ENCODE measurements at places on chromosomes 2 and 18.

- peak; percentile 32 for ATAC-seq
Measured at GRCh38 chr18:3836483-3837335, 386.7 kb downstream of the TGIF1 start.

- no peak for ATAC-seq
Measured at GRCh38 chr2:222907790-222908441, 47.1 kb downstream of the ACSL3 start.

GRCh38 chr2:68689553-68690537 lies 44.8 kb upstream of the ARHGAP25 start:
- ATAC-seq: no peak

DNA sequence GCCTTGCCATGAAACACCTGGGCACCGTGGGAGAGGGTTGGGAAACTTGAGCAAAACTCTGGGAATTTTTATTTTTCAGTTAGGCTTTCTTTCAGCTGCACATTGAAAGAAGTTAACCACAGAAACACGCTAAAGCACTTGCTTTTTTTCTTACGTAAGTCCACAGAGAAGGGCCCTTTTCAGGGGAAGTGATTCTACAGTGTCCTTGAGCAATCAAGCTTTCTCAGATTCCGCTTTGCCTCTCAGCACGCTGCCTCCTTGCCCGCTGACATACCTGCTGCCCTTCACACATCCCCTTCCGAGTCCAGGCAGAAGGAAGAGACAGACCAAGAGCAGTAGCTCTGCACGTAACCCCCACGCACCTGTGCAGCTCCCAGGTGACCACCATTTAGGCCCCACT lies 135.5 kb upstream of the MYT1L start:
- no peak for ATAC-seq

DNA sequence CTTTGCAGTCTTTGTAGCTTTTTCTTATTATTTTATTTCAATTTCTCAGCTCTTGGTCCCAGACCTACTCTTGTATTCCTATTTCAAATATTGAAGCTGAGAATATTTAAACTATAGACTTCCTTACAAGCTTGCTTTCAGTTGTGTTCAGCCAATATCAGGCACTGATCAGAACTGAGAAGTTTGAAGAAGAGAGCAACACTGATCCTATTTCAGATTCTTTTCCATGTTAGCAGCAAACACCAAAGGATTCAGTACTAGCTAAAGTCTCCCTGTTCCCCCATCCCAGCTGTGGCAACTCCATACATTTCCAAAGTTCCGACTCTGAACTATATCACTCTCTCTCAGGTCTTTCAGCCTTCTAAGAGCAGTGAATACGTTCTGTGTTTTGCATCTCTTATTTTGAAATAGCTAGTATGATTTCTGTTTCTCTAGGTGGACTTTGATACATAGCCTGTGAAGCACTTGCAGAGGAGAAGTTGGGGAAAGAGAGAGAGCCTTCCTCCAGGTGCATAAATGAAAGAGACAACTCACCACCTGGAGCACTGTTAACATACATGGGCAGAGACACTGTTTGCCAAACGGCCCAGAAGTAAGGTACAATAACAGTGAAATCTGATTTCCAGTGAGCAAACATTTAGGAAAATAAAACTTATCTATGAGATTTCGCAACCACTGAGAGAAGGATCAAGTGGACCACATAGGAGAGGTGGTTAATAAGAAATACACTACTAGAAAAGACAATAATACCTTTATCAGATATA lies 135.0 kb upstream of the ZNF804A start:
- no peak for ATAC-seq

DNA sequence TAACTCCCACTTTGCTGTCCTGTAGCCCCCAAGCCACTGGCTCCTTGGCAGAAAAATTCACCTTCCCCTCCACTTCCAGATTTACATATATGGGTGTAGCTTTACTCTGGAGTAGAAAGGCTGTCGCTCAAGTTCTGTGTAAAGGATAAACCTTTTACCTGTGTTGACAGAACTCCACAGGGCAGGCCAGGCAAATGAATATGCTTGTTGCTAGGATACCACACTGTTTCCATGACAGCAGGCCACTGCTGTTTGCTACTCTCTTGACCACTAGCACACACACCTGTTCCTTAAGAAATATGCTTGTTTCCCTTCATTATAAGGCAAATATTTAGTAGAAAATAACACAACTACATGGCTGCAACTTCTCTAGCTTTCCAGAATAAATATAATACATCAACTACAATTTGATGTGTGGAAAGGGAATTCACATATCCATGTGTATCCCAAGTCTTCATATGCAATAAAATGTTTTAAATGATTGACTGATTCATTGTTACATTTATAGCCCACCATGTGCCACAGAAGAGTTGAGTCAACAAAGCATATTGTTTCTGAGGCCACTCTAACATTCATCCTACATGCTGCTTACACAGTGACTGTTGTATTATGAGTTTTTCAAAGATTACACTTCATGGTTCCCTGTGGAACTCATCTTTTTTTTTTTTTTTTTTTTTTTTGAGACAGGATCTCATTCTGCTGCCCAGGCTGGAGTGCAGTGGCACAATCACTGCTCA lies 56.2 kb upstream of the ROCK1 start:
- ATAC-seq: peak; percentile 53

- ATAC-seq: no peak
Measured at GRCh38 chr2:197606180-197606579, 69.2 kb downstream of the RFTN2 start.

GRCh38 chr18:6731222-6731596 lies 1.7 kb downstream of the ARHGAP28 start:
- ATAC-seq: no peak

DNA sequence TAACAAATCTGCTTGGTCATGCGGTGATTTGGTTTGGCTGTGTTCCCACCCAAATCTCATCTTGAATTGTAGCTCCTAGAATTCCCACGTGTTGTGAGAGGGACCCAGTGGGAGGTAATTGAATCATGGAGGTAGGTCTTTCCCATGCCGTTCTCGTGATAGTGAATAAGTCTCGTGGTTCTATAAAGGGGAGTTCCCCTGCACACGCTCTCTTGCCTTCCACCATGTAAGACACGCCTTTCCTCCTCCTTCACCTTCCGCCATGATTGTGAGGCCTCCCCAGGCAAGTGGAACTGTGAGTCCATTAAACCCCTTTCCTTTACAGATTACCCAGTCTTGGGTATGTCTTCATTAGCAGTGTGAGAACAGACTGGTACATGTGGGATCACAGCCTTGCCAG lies 36.7 kb downstream of the TRABD2A start:
- ATAC-seq: no peak

GRCh38 chr2:119024568-119024967 lies 82.6 kb downstream of the MARCO start:
- ATAC-seq: no peak

DNA sequence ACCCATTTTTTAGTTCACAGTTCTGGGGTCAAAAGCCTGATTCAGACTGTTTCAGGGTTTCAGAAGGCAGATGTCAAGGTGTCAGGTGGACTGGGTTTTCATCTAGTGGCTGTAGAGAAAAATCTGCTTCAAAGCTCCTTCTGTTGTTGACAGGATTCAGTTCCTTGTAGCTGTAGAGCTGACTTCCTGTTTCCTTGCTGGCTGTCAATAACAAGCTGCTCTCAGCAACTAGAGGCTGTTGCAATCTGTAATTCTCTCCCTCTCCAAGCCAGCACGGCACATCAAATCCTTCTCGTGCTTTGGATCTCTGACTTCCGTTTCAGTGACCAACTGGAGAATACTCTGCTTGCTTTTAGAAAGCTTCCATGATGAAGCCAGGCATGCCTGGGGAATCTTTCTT lies 179.4 kb downstream of the DOK6 start:
- ATAC-seq: no peak

GRCh38 chr2:68320118-68320641 lies 431 bp upstream of the CNRIP1 start:
- peak; percentile 6 for ATAC-seq

GRCh38 chr2:29744976-29745375 lies 176.4 kb downstream of the ALK start:
- no peak for ATAC-seq

GRCh38 chr2:150099805-150100204 lies 387.7 kb downstream of the RND3 start:
- ATAC-seq: no peak

DNA sequence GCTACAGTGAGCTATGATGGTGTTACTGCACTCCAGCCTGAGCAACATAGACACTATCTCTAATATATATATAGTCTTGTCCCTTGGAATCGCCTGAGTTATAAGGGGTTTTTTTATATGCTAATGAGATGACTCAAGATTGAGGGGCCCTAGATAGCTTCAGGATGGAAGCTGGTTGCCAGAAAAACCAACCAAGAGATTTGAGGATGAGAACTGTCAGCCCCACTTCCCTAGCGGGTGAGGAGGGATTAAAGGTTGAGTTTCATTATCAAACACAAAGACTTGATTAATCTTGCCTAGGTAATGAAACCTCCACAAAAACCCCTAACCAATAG lies 12.6 kb upstream of the GALM start:
- no peak for ATAC-seq

DNA sequence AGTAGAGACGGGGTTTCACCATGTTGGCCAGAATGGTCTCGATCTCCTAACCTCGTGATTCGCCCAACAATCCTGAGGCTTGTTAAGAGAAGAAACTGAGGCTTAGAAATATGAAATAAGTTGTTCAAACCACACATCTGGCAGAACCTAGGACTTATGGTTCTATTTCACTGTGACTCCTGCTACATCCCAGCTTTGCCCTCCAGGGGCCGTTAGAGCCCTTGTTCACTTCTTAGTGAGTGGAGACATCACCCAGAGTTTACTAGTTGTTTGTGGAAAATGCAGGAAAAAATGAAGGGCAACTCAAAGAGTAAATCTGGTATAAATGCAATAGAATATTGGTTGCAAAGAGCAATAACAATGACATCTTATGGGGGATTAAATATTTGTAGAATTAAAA lies 43.9 kb downstream of the MARCHF4 start:
- no peak for ATAC-seq

GRCh38 chr2:218953366-218953954 lies 6.0 kb upstream of the CDK5R2 start:
- no peak for ATAC-seq

GRCh38 chr2:31381601-31382000 lies 32.9 kb downstream of the XDH start:
- no peak for ATAC-seq

GRCh38 chr2:177338177-177338721 lies 54.3 kb upstream of the AGPS start:
- peak; percentile 72 for ATAC-seq

GRCh38 chr2:239253264-239253663 lies 147.6 kb downstream of the HDAC4 start:
- ATAC-seq: no peak

DNA sequence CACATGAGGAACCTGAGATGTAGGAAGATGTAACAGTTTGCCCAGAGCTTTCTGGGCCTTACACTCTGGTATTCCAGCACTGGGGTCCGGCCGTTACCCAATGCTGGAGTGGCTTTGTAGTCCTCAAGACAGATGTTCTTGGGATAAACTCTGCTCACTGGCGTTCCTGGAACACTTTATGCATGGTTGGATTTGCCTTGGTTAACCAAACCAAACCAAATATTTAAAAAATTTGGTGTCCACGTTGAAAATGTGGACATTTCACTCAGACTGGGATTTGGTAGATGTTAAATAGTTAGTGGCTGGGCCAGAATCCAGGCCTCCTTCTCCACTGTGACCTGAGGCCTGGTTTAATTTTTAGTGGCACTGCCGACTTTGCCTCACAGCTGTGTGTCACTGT lies 81.5 kb downstream of the ACOXL start:
- no peak for ATAC-seq

GRCh38 chr2:218885981-218886947 lies 5.6 kb downstream of the WNT10A start:
- ATAC-seq: peak; percentile 76

GRCh38 chr2:206056286-206056685 lies 29.7 kb downstream of the INO80D start:
- no peak for ATAC-seq

- ATAC-seq: no peak
Measured at GRCh38 chr18:59699061-59699460, 1.8 kb upstream of the CCBE1 start.

GRCh38 chr2:199602271-199602895 lies 144.6 kb upstream of the SATB2 start:
- ATAC-seq: no peak

- ATAC-seq: no peak
Measured at GRCh38 chr2:227876300-227876801, 4.9 kb downstream of the DAW1 start.

- peak; percentile 66 for ATAC-seq
Measured at GRCh38 chr18:23141104-23141999, 6.1 kb downstream of the CABLES1 start.

GRCh38 chr2:215431778-215432758 lies 3.8 kb downstream of the FN1 start:
- ATAC-seq: no peak

DNA sequence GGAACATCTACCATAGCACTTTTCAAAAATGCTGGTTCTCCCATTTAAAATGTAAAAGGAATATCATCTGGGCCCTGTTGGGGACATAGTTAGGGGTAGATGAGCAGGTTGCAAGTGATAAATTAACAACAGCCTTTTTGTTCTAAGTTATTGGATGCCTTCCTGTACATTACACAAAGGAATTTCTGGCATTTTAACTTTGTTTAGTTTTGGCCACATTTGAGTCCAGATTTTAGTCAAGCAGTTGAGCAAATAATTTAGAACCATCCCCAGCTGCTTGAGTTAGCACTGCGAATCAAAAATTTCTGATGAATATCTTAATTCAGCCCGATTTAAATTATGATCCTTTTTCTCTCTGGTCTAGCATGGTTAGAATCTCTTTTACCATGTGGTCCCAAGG lies 124.4 kb downstream of the TTC27 start:
- no peak for ATAC-seq

DNA sequence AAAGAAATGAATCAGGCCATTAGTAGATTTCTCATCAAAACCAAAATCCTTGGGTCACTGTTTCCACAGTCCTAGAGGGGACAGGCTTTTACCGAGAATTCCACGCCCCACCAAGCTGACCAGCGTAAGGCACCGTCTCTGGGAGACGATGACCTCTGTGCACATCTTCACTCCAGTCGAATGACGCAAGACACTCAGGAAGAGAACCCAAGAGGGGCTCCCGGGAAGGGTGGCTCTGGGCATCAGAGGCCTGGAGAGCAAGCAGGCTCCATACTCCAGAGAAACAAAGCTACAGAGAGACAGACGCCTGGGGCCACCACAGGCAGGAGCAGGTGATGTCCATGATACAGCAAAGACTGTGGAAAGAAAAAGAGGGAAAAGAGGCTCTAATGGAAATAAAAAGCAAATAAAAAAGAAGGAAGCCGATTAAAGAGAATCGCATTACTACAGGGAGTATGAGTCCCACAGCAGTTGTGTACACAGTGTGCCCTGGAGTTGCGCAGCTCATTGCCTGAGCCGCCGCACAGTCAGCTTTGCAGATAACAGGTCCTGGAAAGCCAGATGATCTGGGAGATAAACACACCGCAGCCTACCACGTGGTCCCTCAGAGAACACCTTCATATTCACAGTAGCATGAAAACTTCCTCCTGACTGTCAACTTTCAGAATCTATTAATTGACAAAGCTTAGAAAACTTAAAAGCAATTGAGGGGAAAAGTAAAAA lies 572.7 kb upstream of the SALL3 start:
- no peak for ATAC-seq

GRCh38 chr2:224884188-224884587 lies 158.1 kb downstream of the DOCK10 start:
- ATAC-seq: peak; percentile 15

- no peak for ATAC-seq
Measured at GRCh38 chr18:28007841-28008240, 169.1 kb downstream of the CDH2 start.

- ATAC-seq: no peak
Measured at GRCh38 chr2:52112141-52112540, 1080.2 kb upstream of the NRXN1 start.
